ENCODE measurements at places on chromosomes 16 and 17.

GRCh38 chr16:79165079-79165478 is 435.5 kb downstream of the MAF start:
- no peak for DNase-seq

- no peak for DNase-seq
Observed at GRCh38 chr16:57697896-57698537, 3.4 kb downstream of the DRC7 start.

DNA sequence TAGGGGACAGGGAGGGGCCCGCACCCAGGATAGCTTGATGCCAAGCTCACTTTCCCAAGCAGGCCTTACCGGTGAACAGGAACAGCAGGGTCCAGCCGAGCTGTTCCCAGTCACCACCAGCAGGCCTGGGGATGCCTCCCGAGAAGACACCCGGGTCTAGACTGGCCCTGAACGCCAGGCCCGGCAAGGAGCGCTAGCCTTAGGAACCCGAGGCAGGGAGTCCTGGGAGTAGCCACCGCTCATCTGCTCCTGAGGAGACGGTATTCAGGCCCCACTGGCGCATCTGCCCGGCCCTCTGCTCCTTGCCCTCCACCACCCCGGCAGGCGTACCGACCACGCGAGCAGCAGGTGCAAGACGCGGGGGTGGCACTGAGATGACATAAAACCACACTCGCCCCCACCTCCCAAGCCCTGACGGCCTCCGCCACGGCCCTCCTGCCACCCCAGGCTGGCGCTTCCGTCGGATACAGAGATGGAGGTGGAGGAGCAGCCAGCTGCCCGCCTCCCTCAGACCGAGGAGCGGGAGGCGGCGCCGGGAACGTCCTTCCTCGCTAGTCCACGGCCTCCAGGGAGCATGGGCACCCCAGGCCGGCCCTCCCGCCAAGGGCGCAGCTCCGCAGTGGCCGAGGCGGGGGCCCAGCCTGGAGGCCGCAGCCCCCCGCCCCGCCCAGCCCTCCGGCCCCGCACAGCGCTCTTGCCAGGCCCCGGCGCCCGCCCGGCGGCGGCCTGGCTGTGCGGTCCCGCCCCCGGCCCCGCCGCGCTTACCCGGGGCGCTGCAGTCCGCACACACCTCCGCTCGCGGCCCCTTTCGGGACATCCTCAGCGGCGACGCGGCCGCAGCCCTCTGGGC is 661 bp downstream of the GIT1 start:
- no peak for DNase-seq

- no peak for DNase-seq
Observed at GRCh38 chr16:75584108-75584507, 17.9 kb downstream of the GABARAPL2 start.

GRCh38 chr16:49488336-49488735 is 114.7 kb downstream of the C16orf78 start:
- no peak for DNase-seq

DNA sequence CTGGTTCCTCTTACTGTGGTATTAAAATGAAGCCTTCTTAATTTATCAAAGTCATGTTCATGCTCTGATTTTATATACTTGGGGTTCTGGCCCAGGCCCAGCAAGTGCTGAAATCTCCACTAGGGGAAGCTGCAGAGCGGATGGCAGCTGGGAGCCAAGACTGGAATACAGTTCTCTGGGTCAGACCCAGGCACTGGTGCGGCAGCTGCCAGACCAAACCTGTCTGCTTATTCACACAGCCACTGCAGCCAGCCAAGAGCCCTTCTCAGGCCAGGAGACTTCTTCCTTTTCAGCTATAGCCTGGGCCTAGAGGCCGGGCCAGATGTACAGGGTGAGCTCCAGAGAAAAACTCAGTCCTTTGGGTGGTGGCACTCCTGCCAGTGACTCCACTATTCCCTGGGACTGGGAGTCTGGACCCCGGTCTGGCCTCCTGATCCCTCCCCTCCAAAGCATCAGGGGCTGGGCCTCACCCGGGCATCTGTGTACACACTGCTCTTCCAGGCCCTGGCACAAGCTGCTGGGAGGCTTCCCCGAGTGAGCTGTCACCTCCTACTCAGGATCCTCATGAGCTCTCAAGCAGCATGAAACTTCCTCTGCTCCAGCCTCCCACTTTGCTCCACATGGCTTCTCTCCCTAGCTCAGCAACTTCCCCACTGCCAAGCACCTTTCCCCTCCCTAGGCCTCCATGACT is 24.4 kb downstream of the ATP6V0D1 start:
- no peak for DNase-seq

DNA sequence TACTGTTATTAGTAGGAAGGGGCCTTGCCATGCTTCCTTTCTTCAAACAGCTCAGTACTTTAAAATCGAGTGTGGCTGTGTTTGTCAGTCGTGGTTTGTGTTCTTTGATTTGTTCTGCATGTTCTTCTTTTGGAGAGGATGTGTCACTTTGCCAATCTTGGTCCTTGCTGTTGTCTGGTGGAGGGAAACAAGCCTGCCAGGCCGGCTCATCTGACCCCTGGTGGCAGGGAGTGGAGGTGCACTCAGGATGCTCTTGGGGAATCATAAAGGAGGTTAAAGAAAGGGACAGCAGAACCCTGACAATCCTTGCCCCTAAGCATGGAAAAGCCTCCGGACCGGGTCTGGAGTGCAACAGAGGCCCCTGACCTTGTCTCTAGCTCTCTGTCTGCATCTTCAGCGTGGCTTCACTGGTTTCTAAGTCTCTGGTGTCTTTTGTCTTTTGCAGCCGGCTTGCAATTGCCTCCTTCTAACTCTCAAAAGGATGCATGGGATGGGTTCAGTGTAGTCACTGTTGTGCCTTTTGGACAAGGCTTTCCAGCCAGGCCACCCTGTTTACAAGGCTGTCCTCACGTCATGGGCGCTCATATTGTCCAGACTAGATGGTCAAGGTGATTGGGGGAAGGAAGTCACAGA is 135.8 kb downstream of the WWOX start:
- DNase-seq, result peak; percentile 48

DNA sequence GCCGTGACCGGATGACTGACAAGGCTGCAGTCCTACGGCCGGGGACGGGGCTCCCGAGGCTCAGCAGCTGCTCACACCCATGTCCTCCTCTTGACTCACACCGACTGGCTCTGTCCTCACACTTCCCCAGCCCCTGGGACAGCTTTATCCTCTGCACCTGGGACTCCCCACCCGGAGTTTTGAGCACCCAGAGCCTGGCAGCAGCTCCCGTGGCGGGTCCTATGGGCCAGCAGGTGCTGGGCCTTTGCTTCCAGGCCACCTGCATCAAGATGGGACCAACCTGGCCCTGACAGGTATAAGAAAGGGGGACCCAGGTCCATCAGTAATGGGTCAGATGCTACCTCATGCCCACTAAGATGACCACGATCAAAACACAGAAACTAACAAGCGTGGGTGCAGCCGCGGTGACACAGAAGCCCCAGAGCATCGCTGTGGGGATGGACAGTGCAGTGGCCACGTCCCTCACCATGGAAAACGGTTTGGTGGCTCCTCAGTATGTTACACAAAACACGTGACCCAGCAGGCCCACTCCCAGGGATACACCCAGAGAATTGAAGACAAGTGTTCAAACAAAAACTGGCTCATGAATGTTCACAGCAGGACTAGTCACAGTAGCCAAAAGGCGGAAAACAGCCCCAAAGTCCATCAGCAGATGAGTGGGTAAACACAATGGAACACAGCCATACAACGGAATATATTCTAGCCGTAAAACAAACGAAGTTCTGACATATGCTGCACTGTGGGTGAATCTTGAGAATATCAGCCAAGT is 3.3 kb upstream of the NOTUM start:
- no peak for DNase-seq

DNA sequence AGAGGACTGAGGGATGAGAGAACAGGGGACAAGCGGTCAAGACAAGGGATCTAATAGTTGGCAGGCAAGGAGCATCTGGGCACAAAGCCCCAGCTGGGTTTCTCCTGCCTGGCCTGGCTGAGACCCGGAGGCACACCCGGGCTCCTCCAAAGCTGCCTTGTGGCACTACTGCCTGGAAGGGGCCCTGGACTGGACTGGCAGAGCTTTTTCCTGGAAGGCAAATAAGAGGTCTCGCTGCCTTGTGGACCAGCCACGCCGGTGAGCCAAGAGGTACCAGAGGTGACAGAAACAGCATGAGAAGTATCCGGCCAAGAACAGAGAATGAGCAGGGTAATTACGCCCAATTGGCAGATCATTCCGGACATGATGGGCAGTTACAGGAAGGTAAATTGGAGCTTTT is 64.6 kb downstream of the GTF3C1 start:
- DNase-seq, result no peak

DNA sequence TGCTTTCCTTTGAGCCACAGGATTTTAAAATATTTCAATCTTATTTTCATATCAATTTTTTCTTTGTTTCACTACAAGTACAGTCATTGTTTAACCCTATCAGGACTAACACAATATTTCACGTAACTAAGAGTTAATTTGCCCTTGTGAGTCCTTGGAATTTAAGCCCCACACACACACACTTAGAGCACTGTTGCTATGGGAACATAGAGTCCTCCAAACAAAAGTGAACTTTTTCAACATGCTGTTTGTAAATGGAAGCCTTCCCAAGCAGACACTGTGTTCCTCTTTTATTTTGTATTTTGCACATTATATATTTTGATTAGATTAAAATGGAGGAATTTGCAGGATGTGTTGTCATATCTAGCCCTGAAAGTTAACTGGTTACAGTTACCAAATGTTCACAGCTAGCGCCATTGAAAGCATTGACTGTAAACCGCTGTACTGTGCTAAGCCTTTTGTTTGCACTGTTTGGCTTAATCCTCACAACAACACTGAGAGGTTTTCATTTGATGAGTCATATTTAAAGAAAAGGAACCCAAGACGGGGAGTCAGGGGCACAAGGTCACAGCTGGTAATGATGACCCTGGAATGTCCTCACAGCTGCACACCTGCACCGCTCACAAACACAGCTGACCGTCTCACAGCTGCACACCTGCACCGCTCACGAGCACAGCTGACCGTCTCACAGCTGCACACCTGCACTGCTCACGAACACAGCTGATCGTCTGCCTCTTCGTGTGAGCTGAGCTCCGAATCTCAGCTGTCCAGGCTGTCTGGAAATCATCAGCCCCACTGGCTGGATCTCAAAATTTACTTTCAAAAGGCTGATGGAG is 6.3 kb downstream of the HSBP1 start:
- DNase-seq, result no peak

DNA sequence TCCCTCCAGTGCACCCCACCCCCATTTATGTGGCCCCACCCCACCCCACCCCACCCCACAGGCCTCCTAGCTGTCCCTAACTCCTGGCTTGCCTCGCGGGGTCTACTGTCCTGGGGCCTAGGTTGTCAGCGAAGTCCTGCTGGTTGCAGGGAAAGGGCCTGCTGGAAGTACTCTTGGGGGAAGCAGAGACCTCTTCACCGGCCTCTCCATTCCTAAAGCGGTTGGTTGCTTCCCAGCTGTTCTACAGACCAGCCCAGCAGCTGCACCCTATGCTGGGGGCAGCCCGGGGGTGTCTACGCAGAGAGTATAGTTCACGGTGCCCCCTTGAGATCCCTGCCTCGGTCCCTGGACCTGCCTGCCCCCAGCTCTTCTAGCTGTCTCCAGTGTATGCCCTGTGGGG is 56.2 kb downstream of the BAIAP2 start:
- no peak for DNase-seq

DNA sequence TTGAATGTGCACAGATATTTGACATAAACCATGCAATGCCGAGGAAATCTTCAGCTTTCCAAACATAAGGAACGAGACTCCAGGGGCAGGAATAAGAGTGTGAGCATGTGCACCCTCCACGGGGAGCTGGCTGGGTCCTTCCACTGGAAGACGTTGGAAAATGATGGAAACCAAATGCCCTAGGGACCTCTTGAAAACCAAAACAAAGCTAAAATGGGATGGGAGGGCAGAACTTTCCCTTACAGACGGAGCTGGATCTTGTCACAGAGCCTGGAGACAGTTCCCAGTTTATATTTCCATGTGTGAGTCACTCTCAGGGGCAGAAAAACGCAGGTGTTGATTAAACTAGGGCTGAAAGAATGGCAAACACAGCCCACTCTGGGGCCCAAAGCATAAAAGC is 34.4 kb upstream of the DNAH17 start:
- no peak for DNase-seq

- no peak for DNase-seq
Observed at GRCh38 chr16:22369221-22369811, 5.1 kb downstream of the CDR2 start.

GRCh38 chr17:37368577-37368976 is 7.2 kb upstream of the C17orf78 start:
- DNase-seq, result no peak

- peak; percentile 26 for DNase-seq
Observed at GRCh38 chr17:8056232-8056975, 17.5 kb downstream of the ALOX15B start.

DNA sequence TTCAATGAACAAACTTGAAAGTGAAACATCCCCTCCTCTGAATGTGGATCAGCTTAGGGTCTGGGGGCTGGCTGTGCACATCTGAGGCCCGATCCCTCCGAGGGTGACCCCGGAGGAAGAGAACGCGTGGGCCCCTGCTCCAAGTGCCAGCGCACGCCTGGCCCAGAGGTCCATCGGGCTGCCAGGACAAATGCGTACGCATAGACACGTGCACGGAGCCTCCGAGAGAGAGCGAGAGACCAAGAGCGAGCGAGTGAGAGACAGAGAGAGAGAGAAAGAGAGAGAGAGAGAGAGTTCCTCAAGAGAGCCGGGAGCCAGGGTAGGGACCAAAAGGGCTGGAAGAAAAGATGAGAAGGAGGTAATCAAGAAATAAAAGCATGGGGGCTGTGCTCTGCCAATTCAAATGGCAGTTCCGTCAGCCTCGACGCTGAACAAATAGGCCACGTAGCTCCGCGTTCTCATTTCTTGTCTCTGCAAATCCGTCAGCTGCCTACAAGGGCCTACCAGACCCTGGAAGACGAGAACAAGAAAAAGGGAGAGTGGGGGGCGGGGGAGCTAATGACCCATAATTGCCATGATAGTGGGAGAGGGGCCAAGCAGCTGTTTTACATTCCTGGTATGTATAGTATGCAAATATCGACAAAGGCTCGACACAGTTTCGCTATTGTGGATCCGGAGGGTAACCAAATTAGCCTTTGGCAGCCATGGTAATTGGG is 435.3 kb upstream of the ZFHX3 start:
- DNase-seq, result no peak

GRCh38 chr16:3155181-3155580 is 20.4 kb downstream of the ZNF213 start:
- no peak for DNase-seq

GRCh38 chr16:27698266-27698665 is 148.3 kb downstream of the KATNIP start:
- no peak for DNase-seq

DNA sequence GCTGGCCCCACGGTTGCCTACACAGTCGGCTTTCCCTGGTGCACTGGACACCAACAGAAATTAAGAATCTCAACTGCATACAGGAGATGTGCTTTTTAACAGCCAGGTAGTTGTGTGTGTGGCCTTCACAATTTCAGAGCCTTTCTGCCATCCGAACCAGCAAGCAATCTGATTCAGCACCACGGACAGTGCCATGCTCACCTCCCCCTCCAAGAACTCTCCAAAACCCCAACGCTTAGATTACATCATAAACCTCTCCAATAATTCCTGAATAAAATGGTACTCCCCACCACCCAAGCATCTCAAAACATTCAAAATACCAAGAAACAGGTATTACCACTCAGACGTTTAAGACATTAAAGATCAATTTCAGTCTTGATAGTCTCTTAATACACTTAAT is 31.8 kb downstream of the USP7 start:
- no peak for DNase-seq

Data from keratinocyte (primary cell).